Activated naive CD4-positive, alpha-beta T cell (primary cell): ENCODE measurements at places on chromosomes 12 and 14.

DNA sequence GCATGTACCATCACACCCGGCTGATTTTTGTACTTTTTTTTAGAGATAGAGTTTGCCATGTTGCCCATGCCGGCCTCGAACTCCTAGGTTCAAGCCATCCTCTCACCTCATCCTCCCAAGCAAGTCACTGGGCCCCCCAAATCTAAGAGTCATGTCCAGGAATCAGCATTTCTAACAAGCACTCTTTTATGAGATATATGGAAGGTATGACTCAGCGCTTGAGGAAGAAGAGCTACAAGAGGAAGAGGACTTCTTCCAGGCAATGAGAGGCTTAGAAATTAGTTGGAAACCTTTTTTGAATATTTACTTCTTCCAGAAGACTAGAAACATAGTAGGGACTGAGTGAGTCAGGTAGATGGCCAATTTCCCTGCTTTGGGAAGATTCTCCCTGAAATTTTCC lies 114.5 kb downstream of the HMGA2 start:
- no peak for DNase-seq

DNA sequence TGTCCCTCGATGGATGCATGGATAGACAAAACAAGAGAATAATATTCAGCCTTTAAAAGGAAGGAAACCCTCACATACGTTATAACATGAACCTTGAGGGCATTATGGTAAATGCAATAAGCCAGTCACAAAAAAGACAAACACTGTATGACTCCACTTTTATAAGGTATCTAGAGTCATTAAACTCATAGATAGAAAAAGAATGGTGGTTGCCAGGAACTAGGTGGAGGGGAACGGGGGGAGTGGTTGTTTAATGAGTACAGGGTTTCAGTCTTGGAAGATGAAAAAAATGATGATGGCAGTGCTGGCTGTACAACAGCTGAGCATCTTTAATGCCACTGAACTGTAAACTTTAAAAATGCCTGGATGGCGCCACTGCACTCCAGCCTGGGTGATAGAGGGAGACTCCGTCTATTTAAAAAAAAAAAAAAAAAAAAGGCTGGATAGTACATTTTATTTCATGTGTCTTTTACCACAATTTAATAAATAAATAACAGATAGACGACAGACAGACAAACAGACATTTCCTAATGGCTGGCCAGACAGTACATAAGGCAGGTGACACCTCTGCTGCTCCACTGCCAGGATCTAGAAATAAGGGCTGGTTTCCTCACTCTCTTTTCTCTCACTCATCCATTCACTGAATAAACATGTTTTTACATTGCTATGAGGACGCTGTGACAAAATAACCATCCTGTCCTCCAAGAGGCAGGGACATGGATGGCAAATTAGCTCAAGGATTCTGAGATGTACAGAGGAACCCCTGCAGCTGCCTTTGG lies 118.8 kb downstream of the FOXN3 start:
- DNase-seq = no peak

DNA sequence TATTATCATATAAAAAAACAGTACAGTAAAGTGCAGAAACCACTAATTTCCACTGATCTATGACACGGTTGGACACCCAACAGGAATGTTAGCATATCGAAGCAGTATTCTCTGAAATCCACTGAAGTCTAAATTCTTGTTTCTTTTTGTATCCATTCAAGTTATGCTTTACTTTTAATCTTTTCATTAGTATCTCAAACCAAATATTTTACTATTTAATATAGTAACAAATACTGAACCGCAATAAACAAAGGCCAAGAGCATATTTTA lies 41.1 kb downstream of the ATXN2 start:
- DNase-seq = no peak

- no peak for DNase-seq
Measured at GRCh38 chr12:70365398-70365647, 767 bp upstream of the KCNMB4 start.

DNA sequence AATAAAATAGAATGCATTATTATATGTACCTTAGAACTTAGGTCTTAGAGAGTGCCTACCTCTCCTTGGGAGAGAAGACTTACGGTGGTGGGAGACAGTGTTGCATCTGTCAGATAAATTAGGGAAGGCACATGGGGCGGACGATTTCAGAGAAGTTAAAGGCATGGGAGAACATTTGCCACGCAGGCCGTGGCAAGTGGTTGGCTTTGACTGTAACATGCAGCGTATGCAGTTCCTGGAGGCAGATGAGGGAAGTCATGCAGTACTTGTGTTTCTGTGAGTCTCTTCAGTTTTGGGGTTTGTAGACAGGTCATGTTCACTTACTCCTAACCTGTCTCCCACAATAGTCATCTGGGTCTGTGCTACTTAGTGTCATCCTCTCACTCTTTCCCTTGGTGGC lies 43.6 kb downstream of the ETV6 start:
- DNase-seq = no peak

- no peak for DNase-seq
Measured at GRCh38 chr14:29601616-29602015, 326.0 kb downstream of the PRKD1 start.

DNA sequence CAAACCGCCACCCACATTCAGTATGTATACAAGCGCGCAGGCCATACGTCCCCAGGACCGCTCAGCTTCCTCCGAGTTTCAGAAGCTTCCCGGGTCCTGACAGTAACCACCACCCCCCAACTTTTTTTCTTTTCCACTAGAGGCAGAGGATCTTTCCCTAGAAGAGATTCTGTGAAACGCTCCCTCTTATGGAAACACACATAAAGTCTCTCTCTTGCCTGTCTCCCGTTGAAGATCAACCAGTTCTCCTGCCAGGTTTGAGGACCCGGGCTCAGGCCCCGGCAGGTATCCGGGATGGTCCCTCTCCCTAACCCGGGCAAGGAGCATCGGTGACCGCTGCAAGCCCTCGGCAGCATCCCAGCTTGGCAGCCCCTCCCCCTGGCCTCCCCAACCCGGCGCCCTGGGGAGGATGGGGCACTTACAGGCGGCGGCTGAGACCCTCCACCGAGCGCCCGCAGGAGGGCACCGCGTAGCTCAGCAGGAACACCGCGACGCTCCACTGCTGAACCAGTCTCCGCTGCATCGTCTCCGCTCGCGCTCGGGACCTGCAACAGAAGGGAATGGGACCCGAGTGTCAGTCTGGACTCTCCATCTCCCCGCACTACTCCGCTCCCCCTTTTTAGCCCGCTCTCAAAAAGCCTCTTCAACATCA lies 3.4 kb downstream of the PTHLH start:
- DNase-seq = no peak

DNA sequence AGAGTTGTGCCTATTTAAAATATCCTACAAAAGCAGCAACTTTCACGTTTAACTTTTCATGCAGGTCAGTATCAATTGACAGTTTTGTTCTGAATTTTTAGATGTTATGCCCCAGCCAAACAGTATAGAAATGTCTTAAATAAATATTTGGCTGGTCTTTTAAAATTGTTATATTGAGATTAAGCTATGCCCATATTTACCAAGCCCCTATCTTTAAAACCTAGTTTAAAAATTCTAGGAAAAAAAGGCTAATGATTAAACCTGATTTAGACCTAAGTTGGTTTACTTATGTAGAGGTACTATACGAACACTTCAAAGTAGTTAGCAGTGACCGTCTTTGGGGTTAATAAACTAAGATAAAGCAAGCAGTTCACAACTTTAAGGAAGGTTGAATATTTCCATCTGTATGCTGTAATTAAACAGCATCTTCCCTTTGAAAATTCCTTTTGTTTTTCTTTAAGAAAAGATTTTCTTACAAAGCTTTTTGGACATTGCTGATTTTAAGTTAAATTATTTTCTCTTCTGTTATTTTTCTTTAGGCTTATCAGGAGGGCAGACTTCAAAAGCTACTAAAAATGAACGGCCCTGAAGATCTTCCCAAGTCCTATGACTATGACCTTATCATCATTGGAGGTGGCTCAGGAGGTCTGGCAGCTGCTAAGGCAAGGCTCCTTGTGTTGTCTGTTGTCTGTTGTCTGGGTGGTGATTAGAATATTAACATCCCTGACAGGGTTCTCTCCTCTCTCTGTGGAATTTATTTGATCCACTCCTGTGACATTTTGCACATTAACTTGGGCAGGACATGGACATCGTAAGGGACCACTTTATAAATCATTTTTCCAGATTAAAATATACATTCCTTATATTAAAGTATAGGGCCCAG lies 7.5 kb downstream of the EID3 start:
- DNase-seq = no peak

DNA sequence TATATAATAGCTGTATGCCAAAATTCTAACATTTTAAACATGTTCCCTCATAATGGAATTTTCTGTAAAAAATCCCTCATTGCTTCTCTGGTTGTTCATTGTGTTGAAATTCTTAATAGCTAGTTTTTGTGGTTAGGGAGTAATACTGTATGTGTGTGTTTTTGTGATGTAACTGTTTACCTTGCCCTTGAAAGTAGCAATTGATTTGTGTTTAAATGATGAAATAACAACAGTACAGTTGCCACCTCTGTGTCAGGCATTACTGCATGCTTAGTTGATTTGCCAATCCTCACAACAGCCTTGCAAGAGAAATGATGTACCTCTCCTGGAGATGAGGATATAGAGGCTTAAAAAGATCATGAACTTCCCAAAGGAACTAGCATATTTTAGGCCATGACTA lies 94.9 kb downstream of the DAAM1 start:
- no peak for DNase-seq

GRCh38 chr14:52596861-52597260 lies 44.2 kb downstream of the GPR137C start:
- DNase-seq = no peak

- no peak for DNase-seq
Measured at GRCh38 chr14:50977863-50978528, 33.7 kb upstream of the PYGL start.

- DNase-seq = no peak
Measured at GRCh38 chr12:118689793-118690192, 291.5 kb upstream of the SRRM4 start.

GRCh38 chr12:2311020-2311778 lies 258.4 kb downstream of the CACNA1C start:
- no peak for DNase-seq
